ENCODE measurements at places on chromosomes 6 and 20.

DNA sequence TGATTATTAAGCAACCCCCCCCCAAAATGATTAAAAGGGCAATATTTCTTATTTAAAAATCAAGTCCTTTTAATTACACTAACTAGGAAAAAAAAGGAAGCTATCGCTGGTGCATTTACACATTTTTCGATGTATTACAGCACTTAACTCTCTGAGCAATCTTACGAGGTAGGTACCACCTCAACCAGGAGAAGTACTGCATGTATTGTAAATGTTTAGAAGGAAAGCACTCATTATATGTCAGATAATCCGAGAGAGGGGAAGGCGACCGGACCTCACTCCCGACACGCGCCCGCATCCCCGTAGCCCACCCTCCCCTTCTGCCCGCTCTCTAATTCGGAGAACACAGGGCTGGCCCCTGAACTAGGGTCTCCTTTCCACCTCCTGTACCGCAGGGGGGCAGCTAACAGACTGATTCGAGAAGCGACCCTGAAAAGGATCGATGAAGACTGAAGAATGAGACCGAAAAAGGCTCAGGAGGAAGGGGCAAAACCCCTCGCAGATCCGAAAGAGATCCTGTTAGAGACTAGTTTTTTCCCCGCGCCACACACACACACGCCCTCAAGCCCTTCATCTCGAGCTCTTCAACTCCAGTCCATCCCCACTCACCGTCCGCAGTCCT is 337 bp downstream of the ESF1 start:
- DNase-seq = no peak

- DNase-seq = no peak
These were observed 128.2 kb upstream of the BMP5 start for GRCh38 chr6:56003616-56004015.

GRCh38 chr6:74657011-74657410 is 548.8 kb downstream of the COL12A1 start:
- no peak for DNase-seq

DNA sequence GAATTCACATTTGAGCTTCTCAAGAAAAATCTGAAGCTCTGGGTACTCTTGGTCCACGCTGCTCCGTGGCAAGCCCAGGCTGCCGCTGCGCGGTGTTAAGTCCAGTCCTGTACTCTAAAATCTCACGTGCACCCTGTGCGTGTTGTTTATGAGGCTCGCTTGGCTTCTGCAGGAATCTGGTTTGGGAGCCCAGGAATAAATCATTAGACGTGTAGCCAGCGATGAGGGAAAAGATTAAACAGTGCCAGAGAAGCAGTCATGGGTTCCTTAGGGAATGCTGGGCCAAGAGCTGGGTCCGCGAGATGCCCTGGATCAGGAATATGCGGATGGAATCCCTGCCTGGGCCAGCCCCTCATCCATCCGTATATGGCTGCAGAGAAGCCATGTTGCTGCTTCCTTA is 87.3 kb downstream of the KCNB1 start:
- DNase-seq = no peak

GRCh38 chr6:11727998-11728961 is 50.3 kb downstream of the ADTRP start:
- no peak for DNase-seq

DNA sequence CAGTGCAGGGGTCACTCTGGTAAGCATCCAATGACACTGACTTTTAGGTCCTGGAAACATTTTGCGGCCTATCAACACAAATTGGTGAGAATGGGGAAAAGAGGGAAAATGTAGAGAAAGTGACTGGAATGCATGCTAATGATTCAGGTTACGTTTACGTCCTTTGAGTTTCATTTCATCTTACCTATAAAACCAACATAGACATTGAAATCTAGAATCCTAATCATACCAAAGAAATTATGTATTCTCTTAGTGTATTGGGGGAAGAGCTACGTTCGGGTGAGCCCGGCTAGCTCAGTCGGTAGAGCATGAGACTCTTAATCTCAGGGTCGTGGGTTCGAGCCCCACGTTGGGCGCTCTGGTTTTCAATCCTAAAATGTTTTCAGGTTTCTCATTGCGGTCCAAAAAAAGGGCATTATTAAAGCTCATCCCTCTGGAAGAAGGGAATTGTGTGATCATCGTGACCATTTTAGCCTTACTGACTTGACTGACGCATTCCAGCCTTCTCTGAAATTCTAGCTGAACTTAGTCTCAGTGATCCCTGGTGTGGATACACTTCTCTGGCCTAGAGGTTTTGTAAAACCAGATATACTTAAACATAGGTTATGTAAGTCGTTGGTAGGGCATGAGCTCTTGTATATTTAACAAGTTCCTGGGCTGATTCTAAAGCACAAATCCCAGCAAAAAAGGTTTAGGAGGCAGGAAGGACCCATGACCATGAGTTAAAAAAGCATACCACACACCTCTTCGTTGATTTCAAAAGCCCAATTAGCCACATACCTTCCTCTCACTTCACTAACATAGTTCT is 18.3 kb downstream of the HMGN4 start:
- DNase-seq = no peak

Data from kidney epithelial cell (primary cell).